Astrocyte of the spinal cord (primary cell): ENCODE measurements at places on chromosomes 16 and 17.

DNA sequence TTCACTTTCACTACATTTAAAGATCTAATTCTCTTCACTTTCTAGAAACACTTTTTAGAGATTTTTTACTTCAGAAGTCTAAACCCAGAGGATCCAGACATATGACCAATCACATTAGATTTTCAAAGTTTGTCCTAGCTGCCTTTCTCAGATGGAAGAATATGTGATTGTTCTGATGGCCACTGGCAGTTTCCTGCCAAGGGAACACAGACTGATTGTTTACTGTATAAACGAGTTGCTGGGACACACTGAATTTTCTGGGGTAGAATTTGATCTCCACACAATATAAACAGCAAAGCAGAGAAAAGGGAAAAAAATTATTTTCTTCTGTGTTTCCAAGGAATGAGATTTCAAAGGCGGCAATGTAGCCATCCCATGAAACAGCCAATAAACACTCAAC is 480.0 kb downstream of the TOX3 start:
- DNase-seq = no peak

- peak; percentile 59 for DNase-seq
Observed at GRCh38 chr17:62859146-62859545, 51.0 kb upstream of the MARCHF10 start.

- DNase-seq = no peak
Observed at GRCh38 chr17:79883202-79883601, 44.0 kb upstream of the CBX4 start.

DNA sequence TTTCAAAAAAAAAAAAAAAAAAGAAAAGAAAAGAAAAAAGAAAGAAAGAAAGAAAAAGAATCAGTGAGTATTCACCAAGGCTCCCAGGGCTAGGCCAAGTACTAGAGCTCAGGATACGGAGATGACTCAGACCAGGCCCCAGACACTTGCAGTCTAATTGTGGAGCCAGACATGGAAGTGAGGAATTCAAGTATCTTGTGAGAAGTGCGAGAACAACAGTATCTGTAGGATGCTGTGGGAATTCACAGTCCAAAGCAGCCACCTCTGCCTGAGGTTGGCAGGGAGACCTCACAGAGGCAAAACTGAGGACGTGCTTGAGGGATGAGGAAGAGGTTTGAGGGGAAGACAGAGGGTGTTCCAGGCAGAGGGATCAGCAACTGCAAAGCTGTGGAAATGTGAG is 14.0 kb upstream of the ALDOA start:
- DNase-seq = peak; percentile 63

- DNase-seq = peak; percentile 77
Observed at GRCh38 chr17:17156107-17156506, 50.0 kb downstream of the PLD6 start.

DNA sequence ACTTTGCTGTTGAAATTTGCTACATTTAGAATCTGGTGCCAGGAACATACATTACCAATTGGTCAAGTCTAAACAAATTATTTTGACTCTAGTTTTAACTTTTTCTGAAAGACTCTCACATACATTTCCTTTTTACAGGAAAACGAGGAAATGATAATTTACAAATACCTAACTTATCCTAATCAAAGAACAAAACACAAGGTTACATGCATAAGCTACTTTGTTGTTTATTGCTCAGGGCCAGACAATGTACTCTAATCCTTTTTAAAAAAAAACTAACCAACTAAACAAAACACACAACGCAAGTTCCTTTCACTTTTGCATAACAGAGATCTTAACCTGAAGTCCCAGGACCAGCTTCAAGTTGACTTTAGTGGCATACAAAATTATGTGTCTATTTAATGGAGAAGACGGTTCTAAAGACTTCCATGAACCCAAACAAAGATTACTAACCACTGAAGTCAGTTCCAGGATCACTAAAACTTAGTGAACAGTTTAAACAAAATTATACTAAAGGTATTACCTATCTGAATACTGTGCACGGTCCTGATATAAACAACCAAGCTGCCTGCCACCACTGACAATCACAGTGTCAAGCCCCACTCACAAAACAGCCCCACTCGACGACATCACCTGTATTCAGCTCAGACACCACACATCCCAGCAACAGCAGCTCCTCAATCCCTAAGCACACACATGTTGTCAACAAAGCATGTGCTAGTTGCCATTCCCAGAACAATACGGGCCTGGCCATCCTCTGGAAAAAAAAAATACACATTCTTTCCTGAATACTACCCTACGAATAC is 1.9 kb downstream of the ZNF652 start:
- no peak for DNase-seq

- DNase-seq = peak; percentile 68
Observed at GRCh38 chr16:23254338-23254737, 47.8 kb upstream of the SCNN1B start.

- peak; percentile 90 for DNase-seq
Observed at GRCh38 chr17:75516255-75516618, at the start of gene TSEN54. Gene TSEN54 (plus strand): TSS chr17:75516528. CDS start chr17:75516561, 33 bp downstream.

GRCh38 chr17:60392845-60393702 is 1.1 kb upstream of the USP32 start:
- DNase-seq = peak; percentile 69

- peak; percentile 100 for DNase-seq
Observed at GRCh38 chr17:59837308-59838051, 55.3 kb downstream of the TUBD1 start.

- peak; percentile 86 for DNase-seq
Observed at GRCh38 chr17:57986841-57987580, 1.0 kb downstream of the VEZF1 start.

DNA sequence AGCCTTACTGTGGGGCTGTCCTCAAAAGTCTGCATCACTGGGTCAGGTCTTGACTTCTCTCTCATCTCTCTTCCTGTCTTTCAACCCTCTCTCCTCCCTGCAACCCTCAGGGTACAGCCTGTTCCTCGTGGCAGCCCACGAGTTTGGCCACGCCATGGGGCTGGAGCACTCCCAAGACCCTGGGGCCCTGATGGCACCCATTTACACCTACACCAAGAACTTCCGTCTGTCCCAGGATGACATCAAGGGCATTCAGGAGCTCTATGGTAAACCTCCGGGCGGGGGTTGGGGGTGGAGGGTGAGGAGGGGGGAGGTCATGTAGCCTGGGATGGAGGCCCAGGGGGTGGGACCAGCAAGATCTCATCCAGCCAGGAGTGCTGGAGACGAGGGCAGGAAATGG is 12.7 kb downstream of the MMP2 start:
- DNase-seq = no peak

DNA sequence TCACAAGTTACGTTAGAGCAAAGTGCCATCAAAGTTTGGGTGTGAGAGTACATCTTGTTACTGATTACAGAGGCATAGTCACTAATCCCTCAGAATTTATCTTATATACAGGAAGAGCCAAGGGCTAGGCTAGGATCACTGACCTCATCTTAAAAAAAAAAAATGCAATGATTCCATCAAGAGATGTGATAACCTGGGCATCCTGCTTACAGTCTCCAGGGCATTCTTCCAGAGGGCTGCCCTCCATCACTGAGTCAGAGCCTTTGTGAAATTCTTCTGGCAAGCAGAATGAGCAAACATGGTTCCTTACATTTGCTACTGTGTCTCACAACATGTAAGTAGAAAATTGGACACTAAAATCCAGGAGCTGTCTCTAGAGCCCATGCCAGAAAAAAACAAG is 410.6 kb downstream of the ZFHX3 start:
- peak; percentile 58 for DNase-seq

DNA sequence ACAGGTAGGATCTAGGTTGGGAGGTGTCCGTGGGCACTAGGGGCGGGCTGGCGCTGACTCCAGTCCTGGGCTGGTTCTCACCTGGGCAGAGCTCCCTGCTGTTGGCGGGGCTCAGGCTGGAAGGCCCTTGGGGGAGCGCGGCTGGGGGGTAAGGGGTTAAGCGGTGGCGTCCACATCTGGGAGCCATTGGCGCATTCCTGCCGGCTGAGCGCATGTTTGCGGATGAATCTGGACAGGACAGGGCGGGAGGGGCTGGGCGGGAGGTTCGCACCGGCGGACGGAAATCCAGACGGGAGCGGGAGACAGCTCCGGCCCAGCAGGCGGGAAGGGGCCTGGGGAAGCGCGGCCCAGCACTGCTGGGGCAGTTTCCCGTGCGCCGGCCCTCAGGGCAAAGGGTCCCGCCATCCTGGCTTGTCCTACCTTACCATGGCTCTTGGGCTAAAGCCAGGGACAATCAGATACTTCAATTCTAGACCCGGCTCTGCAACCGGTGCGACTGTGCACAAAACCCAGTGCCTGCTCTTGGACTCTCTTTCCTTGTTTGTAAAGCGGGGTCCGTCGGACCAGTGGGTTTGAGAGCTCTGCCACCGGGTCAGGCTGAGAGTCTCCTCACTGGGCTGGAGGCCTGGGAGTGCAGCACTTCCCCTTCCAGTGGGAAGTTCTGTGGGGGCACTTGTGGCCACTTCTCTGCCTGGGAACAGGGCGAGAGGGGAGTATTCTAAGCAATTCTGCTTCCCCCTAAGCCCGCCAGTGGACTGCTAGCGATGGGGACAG is 7.8 kb downstream of the RARA start:
- DNase-seq = peak; percentile 81

DNA sequence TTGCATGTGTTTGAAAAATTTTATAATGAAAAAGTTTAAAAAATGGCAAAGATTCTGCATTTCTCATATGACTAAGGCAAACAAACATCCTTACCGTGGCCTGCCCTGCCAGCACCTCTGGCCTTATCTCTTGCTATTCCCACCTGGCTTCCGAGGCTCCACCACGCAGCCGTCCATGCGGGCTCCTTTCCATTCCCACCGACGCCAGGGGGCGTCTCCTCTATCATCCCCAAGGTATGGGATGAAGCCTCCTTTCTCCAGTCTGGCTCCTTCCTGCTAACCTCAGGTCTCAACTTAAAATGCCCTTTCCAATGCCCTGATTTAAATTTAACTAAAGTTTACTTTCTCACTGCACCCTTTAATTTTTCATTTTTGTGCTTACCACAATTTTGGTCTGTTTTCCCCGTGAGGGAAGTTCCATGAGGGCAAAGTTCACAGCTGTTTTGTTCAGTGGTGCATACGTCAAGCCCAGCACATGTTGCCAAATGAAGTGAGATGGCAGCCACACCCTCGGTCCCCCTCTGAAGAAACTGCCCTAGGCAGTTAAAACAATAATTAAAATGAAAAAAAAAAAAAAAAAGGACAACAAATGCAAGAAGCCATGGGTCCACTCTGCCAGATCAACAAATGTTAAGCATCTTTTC is 13.3 kb upstream of the SDK2 start:
- DNase-seq = no peak

- DNase-seq = no peak
Observed at GRCh38 chr16:56367764-56368163, 57.6 kb downstream of the AMFR start.

DNA sequence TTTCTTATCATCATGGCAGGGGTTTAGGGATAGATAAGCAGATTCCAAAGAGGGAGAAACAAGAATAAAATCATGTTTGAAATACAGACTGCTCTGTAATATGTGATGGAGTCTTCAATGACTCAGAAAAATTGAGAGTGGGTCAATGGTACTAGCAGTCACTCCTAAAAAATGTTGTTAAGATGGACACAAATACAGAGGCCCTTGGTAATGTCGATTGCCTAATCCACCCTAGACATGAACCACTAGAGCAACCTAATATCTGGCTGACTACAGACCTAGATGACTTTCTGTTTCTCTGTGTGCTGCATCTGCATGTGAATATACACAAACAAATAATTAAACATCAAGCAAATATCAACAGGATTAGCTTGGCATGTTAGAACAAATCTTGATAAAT is 135.8 kb downstream of the CDH8 start:
- peak; percentile 27 for DNase-seq

GRCh38 chr16:50600582-50601283 is 52.5 kb downstream of the NKD1 start:
- DNase-seq = no peak

- DNase-seq = peak; percentile 92
Observed at GRCh38 chr17:72119873-72120641, 763 bp upstream of the SOX9 start.

DNA sequence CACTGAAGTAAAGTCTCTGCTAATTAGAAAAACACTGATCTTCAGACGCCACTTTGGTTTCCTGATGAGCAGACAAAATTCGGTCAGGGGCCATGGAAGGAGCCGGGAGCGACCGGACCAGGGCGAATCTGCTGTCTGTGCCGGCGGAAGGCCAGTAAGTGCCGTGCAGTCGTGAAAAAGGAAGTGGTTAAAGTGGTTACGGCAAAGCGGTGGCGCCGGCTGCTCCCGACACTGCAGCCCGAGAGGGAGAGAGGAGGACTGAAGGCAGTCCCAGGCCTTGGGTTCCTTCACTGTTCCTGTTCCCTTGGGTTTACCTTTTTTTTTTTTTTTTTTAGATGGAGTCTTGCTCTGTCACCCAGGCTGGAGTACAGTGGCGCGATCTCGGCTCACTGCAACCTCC is 17.3 kb upstream of the HEXD start:
- DNase-seq = no peak

DNA sequence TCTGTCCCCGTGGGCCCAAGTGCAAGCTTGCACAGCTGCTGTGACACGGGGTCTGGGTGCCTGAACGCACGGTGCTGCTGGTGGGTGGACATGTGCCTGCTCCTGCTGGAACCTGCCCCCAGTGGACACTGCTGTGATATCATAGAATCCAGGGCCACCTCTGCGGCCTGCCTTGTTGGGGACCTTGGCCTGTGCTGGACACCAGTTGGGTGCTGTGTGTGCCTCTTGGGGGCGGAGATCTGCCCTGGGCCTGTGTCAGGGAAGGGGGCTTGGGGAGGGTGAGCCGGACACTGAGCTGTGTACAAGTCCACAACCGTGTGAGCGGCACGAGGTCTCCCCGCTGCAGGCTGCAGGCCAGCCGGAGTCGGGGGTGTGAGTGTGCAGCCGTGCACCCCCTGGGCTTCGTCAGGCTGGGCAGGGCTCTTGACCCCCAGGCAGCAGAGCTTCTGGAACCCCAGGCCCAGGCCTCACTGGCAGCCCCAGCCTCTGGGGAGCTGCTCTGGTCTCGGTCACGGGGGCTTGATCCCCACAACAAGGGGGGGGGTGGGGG is 33.3 kb downstream of the GSE1 start:
- DNase-seq = no peak

- no peak for DNase-seq
Observed at GRCh38 chr16:22260490-22260889, 36.7 kb upstream of the POLR3E start.

- DNase-seq = no peak
Observed at GRCh38 chr16:67546091-67546501, 16.2 kb upstream of the CTCF start.

DNA sequence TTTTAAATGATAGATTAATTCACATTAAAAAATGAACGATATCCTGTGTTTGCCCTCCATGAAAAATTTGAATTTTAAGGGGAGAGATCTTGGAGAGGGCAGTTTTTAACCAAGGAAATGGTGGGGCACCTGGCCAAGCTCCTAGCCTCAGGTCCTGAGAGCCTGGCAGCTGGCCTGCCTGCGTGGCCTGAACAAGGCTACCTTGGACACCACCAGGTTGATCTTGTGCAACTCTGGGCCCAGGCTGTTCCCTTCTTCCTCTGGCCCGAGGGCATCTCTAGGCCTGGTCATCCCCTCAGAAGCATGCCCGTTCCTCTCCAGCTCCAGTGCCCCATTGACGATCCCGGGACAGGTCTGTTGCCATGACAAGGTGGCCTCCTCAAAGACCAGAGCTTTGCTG is 33.4 kb upstream of the LONP2 start:
- no peak for DNase-seq
